CD4-positive, alpha-beta T cell treated with Interleukin-6 at 100 ng/mL for 8 hours (primary cell): ENCODE measurements at places on chromosomes 6 and 20.

GRCh38 chr6:47306887-47307286 lies 2.8 kb downstream of the TNFRSF21 start:
- no peak for DNase-seq

- DNase-seq, result no peak
Observed at GRCh38 chr6:68758559-68758958, 123.5 kb downstream of the ADGRB3 start.

- DNase-seq, result no peak
Observed at GRCh38 chr20:36399147-36399968, 93.2 kb downstream of the DLGAP4 start.

- no peak for DNase-seq
Observed at GRCh38 chr6:5139828-5140771, 55.0 kb downstream of the PPP1R3G start.

GRCh38 chr20:19943061-19943521 lies 74.1 kb upstream of the NAA20 start:
- DNase-seq, result no peak

DNA sequence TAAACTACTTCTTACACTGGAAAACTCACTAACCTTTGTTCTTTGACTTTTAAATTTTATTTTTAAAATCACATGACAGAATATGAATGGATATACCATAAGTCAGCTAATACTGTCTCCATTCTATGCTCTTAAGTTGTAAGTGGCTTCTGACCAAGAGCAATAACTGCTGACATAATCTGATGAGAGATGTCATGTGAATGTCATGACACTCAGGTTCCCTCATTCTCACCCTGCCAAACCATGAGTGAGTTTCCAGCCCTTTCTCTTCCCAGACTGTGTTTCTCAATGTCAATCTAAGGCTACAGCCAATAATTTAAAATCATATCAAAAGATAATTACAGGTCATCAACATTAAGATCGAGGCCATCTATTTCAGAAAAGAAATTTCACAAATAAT lies 39.7 kb downstream of the KIF16B start:
- DNase-seq, result no peak

DNA sequence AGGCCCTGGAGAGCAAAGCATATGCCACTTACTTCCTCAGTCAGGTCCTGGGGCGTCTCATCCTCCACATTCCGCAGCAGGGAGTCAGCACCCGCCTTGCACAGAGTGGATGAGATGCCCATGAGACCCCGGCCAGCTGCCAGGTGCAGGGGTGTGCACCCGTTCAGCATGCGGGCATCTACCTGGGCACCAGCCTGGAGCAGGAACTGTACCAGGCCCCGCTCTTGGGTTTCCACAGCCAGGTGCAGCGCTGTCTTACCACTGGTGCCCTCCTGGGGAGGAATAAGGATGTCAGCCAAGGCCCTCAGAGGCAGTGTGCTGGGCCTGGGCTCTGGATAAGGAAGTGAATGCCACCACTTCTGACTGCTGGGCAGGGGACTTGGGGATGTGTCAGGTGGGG lies 2.7 kb upstream of the SLC35B2 start:
- no peak for DNase-seq

DNA sequence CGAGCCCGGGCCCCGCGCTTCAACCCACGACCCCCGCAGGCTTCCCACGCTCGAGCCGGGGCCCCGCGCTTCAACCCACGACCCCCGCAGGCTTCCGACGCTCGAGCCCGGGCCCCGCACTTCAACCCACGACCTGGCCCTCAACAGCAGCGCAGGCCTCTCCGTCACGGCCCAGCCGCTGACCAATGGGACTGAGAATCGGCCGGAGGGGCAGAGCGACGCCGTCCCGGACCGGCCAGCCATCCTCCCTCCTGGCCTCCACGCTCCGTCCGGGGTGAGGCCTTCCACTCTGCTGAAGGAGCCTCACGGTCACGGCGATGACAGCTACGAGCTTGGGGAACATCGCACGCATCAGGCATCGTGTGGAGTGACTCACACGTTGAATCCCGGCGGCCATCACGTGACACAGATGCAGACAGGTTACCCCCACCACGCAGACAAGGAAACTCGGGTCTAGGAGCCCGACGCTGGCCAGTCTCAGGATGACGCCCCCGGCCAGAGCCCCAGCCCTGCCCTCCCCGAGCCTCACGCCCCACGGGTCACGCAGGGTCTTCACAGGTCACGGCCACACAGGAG lies 6.1 kb downstream of the KCNQ2 start:
- DNase-seq, result no peak

DNA sequence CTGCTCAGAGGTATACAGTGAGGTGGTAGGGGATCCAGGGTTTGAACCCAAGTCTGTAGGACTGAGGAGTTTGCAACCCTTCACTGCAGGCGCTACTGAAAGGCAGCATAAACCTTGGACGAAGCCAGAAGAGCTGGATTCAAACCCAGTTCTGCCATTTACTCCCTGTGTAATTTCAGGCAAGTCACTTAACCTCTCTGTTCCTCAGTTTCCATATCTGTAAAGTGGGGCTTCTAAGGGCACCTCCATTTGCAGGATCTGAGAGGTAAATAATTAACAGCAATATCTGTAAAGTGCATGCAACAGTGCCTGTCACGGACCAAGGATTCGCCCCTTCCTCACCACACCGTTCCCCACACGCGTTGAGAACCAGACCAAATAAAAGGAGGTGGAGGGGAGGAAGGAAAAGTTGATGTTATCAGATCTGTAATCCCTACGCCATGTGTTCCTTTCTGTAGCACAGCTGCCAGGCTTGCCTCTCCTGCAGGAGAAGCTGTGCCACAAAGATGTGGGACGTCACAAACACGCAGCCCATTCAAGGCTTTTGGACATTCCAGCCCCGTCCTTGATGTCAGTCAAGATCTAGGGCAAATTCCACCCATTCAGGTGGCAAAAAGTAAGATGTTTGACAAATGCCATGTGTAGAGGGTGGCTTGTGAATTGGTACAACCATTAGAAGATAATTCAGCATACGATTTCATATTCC lies 9.8 kb downstream of the RIPOR3 start:
- no peak for DNase-seq

GRCh38 chr6:55584654-55585354 lies 5.8 kb upstream of the HMGCLL1 start:
- DNase-seq, result no peak

DNA sequence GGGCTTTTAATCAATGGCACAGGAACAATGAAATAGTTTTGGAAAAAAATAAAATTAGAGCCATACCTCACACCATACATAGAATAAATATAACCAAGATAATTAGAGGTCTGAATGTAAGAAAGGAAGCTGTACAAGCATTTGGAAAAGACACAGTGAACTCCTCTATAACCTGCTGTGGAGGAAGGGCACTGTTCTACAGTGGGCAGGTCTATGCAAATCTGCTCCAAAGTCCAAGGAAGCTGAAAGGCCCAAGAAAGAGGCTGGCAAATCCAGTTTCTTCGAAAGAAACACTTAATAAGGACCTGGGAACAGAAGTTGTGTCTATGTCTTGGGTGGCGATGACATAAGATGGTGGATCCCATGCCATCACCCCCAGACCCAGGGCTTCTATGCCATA lies 169.4 kb upstream of the RALGAPA2 start:
- DNase-seq, result no peak

- DNase-seq, result no peak
Observed at GRCh38 chr6:110448846-110449540, 27.4 kb downstream of the SLC22A16 start.

DNA sequence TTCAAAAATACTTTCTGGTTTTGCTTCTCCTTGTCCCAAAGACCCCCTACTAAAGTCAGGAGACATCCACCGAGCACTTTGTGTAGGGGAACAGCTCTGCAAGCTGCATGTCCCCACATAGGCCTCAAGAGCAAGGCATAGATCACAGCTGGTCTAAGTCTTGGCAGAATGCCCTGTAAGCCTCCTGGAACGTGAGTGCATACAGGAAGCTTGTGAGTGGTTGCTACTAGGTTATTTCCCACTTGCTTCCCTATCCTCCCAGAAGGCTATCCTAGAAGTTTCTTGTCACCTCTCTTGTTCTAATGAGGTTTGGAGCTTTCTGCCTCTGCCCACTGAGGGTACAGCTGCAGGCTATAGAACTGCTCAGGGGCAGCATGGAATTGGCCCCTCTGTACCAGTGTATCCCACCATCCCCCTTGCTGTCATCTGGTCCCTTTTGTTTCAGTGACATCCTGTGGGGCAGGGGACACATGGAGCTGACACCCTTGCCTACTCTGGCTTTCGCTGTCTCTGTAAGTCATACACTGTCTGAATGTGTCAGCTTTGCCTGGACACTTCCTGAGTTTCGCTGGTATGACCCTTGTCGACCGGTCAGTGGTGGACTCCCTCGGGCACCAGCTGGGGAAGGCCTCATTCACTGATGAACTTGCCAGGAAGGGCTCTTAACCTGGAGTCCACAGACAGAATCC lies 35.6 kb upstream of the KCNK16 start:
- DNase-seq, result no peak

GRCh38 chr20:51182571-51182970 lies 159.7 kb upstream of the KCNG1 start:
- DNase-seq, result no peak

DNA sequence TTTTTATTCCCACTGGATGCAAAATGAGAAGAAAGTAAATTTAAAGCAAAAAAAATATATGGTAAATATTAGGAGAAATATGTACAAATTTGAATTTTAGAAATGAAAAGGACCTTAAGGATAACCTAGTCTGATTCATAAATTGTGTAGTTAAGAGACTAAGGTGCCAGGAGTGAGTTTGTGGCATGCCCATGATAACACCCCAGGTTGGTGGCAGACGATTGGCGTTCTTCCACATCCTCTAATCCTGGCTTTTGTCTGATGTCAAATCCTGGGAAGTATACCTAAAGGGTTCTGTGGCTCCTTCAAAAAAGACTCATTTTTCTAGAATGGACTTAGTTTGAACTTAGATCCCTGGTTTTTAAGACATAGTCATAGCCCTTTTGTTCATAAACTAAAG lies 62.2 kb downstream of the SAMD5 start:
- no peak for DNase-seq

DNA sequence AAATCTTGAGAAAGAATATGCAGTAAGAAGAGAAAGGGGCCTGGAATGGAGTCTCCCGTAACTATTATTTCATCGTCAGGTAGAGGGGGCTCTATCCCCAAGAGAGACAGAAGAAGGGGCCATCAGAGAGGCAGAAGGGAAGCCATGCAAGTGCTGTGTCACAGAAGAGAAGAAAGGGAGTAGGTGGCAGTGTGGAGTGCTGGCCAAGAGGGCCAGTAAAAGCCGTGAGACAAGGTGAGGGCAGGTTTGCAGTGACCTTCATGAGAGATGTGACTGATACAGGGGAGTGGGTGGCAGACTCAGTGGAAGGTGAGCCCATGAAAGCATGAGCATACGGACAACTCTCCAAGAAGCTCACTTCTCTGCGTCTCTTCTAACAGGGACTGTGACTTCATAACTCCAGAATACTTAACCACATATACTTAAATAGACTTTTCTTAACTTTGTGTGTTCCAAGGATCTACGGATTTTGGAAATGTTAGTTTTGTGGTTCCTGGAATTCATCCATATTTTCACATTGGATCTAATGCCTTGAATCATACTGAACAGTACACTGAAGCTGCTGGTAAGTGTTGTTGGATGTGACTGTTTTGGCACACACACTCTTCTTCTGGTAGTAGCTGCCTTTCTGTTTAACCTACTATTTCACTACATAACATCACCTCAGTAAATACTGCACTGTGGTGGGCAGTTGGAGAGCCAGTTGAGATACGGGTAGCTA lies 15.6 kb downstream of the PM20D2 start:
- DNase-seq, result no peak

- no peak for DNase-seq
Observed at GRCh38 chr20:37522260-37523011, 1.4 kb downstream of the NNAT start.
